ENCODE measurements at places on chromosomes 11 and 22.

DNA sequence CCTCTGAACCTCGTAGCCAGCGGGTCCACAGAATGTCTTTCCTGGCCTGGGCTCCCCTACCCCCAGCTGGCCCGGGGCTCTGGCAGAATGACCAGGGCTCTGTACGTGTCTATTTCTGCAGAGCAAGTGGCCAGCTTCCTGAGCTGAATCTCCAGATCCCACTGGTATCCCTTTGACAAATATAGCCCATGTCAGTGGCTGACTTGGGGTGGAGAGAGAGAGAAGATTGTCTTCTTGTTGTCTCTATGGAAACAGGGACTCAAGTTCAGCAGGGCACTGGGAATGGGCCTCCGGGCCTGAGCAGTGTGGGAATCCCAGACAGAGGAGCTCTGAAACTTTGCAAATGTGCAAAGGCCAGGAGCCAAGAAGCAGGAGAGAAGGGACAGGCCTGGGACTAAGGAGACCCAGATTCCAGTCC, 33.9 kb downstream of the ANO1 start:
- DNase-seq, result no peak

GRCh38 chr11:62423012-62423411, 4.2 kb downstream of the SCGB1A1 start:
- DNase-seq, result no peak

DNA sequence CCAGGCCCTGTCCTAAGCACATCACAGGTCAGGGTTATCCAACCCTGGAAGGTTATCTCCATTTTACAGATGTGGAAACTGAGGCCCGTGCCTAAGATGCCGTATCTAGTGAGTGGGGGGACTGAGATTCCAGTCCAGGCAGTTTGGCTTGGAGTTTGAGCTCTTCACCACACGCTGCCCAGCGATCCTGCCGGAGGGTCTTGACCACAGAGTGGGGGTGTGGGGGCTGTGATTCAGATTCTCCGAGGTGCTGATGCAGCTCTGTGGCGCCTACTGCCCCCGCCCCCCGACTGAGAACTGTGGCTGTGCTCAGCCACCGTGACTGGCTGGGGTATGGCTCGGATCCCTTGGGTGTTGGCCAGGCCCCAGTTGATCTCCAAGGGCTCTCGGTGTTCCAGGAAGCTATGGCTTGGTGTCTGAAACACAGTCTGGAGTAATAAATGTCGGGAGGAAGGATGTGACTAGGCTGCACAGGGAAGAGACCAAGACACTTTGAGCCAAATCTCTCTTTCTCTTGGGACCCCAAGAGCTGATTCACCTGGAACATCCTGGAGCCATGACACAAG, 60.6 kb upstream of the RASD2 start:
- DNase-seq, result no peak

- DNase-seq, result no peak
Observed at GRCh38 chr22:38422611-38423511, 32.1 kb downstream of the KCNJ4 start.

- DNase-seq, result no peak
Observed at GRCh38 chr11:127485541-127485940, 485.0 kb upstream of the KIRREL3 start.

GRCh38 chr11:124882339-124883071, 15.2 kb downstream of the ROBO4 start:
- DNase-seq, result no peak

DNA sequence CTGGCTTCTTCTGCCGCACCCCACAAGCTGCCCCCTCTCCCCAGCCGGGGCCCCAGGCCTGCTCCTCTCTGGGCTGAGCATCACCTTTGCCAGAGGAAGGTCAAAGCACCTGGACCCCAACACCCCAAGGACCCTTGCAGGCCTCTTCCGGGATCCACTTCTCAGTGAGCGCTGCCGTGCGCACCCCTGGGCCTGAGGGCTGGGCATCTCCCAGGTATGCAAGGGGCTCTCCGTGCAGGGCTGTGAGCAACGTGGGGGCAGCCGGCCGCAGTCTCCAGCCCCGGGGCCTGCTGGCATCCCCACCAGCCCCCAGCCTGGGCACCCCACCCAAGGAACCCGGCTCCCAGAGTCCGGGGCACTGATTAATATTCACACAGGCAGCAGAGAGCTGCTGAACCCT, 64.0 kb downstream of the BRD1 start:
- DNase-seq, result no peak

DNA sequence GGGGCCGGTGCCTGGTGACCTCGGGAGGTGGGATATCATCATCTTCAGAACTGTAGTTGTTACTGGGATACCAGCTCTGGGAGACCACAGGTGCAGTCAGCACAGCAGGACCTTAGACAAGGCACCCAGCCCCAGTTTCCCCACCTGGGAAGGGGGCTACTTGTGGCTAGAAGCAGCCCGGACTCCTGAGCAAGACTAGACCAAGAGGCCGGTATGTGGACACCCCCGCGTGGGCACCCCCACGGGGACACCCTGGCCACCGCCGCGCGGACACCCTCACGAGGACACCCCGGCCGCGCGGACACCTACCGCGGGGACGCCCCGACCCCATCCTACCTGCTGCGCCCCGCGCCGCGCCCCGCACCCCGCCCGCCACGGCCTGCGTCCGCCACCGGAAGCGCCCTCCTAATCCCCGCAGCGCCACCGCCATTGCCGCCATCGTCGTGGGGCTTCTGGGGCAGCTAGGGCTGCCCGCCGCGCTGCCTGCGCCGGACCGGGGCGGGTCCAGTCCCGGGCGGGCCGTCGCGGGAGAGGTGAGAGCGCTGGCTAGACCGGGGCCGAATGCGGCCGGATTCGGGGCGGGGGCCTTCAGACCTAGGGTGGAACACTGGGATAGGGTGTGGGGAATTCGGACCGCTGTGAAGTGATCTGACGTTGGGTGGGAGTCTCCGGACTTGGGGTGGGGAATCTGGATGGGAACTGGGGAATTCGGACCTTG, at the start of the genes COMT and TXNRD2:
TSS of gene COMT (plus strand) at position 408 of the 718 bp plus-strand sequence. CDS start 20,755 bp downstream, outside the sequence.
TSS of gene TXNRD2 (minus strand) at position 454 of the 718 bp plus-strand sequence. CDS start at position 439, 15 bp downstream.
- DNase-seq, result peak; percentile 60

- DNase-seq, result no peak
Observed at GRCh38 chr11:86743223-86744118, 56.9 kb upstream of the PRSS23 start.

DNA sequence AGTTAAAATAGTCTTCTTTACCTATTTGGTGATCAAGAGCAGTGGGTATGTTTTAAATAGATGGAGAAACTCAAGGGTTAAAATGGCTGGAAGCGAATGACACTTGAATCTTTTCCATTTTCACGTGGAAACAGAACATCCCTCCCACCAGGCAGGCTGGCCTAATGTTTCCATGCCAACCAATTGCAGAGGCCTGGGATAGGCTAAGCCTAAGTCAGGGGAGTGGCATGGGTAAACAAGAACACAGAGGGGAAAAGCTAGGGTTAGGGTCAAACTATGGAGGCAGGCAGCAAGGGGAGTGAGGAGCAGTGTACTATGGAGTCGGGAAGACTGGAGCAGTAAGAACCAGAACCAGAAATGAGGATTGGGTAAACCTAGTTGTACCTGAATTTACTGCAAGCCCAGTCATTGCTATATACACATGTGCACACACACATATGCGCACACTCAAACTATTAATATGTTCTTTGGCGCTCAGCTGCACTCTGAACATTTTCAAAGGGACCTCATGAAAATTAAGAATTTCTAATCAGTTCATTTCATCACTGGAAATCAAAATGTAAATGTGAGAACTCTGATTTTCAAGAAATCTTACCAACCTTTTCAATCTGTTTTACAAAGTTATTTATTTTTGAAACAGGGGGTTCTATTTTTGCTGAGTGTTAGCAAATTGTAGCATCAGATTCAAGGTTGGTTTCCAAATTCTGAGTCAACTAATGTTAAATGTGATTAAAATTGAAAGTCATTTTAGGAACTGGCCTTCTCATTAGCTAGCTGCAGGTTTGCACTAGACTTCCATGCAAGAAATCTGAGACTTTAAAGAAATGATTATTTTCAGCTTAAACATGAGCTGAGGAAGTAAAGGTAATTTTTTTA, 327.0 kb upstream of the CCDC90B start:
- no peak for DNase-seq

DNA sequence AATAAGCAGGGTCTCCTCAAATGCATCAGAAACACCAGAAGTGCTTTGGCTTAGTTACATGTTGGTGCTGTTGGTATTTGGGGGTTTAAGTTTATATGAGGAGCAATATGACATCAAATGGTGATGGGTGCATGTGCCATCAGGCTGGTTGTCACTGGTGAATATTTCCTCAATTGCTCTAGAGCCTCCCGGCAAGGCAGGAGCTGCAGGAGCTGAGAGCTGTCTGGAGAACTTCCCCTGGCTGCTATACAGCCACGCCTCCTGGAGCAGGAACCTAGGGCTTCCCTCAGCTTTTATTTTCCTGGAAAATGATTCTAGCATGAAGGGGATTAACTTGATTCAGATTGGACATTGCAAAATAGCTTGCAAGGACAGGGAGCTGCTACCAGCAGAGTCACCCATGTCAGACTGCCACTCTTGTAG, 15.8 kb downstream of the IGLL5 start:
- DNase-seq, result no peak

DNA sequence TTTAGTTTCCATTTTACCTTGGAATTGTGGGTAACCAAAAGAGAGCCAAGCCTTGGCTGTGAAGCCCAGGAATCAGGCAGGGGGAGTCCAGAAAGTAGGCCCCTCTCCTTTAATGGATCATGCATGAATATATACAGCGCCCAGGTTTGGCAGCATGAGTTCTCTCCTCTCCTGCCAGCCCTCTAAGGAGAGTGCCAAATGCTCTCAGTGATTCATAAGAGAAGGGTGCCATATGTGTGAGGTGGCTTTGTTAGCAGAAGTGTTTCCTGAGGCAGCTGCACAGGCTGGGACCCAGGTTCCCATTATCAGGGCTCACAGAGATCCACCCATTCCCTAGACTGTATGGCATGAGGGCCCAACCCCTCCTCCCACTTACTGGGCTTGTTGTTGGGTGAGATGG, 52.3 kb upstream of the SCUBE2 start:
- DNase-seq, result no peak

- no peak for DNase-seq
Observed at GRCh38 chr11:109865548-109866186, 227.5 kb upstream of the ZC3H12C start.

DNA sequence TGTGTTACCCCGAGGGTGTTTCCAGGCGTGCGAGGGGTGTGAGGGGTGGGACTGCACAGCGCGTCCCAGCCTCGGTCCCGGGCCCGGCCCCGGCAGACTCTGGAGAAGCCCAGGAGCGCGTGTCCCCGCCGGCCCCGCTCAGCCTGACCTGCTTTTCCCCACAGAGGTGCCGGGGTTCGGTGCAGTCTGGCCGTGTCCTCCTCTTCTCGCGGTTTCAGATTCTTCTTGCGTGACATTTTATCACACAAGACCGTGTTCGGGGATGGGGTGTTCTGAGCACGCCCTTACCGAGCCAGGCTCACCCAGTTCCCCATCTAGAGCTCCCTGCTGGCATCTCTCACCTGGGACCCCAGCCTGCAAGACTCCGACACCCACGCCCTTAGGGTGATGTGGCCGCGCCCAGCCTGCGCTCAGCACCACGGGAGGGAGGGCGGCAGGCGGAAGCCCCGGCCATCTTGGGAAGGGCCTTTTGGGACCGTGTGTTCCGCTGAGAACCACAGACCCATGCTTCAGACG, 775.6 kb downstream of the BRD1 start:
- peak; percentile 6 for DNase-seq

GRCh38 chr22:49567899-49568750, 259.5 kb downstream of the BRD1 start:
- no peak for DNase-seq

DNA sequence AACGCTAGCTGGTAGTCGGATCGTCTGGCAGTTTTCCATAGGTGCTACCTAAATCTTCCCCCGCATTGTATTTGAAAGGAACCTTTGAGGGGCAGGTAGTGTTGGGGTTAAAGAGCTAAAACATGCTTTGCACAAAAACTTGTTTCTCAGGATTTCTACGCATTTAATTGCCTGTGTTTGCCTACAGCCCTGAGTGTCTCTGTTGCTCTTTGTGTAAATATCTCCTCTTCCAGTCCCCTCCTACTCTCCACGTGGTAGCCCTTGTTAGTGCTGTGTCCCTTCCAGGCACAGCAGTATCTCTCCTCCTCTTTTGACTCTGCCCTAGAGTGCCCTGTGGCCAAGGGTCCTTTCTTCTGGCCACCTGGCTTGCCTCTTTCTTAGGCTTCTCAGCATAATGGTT, 81.7 kb downstream of the BARX2 start:
- no peak for DNase-seq

GRCh38 chr11:48031602-48032001, 51.2 kb downstream of the PTPRJ start:
- no peak for DNase-seq

DNA sequence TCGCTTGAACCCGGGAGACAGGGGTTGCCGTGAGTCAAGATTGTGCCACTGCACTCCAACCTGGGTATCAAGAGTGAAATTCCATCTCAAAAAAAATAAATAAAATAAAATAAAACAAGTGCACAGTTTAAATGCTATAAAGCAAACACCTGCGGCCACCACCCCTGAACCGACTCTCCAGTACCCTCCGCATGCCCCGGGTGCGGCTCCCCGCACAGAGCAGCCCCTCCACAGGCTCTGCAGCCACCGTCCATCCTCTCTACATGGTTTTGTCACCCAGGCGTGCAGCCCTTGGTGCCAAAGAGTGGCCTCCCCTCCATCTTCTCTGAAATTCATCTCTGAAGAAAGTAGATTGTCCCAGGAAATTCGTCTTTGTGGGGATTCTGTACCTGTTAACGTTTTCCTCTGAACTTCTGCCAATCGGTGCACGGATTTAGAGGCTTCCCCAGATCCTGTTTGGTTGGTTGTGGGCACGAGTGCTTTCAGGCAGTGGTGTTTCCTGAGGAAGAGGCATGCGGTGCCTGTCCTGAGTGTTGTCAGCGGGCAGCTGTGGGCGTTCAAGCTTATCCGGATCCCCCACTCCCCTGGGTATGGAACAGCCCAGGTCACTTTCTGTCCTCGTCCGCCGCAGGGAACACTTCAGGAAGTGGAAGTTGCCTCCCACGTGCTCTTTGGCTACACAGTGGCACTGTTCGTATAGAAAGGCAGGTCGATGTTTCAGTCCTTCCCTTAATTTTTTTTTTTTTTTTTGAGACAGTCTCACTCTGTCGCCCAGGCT, 4.1 kb downstream of the MIOX start:
- no peak for DNase-seq

DNA sequence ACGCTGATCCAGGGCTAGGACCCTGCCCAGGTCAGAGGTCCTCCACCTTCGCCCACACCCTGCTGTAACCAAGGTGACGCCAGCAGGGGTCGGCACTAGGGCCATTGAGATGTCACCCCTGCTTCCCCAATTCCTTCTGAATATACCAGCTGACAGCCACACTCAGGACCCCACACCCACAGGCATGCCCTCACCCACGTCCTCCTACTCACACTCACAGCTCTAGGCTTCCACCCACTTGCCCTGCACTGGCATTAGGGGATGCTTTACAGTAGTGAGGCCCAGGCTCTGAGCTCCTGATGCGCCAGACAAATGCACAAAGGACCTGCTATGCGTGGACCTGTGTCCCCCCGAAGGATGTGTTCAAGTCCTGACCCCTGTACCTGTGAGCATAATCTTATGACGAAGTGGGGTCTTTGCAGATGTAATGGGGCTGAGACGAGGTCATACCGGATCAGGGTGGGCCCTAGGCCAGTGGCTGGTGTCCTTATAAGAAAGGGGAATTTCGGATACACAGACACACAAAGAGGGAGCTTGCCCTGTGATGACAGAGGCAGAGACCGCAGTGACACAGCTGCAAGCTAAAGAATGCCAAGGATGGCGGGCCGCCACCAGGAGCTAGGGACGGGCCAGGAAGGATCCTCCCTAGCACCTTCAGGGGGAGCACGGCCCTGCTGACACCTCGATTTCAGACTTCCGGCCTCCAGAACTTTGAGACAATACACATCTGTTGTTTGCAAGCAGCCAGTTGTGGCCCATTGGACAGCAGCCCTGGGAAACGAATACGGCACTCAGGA, 11.2 kb downstream of the WNT11 start:
- no peak for DNase-seq

GRCh38 chr11:107573438-107573837, 7.9 kb upstream of the ALKBH8 start:
- no peak for DNase-seq

- no peak for DNase-seq
Observed at GRCh38 chr11:120577041-120577440, 65.5 kb downstream of the GRIK4 start.

All from stimulated activated CD4-positive, alpha-beta T cell treated with anti-CD3 and anti-CD28 coated beads, TNF-alpha, amount 100 ng/mL, for 4 hours (primary cell).